ENCODE measurements at places on chromosomes 6 and 20.
A peak's percentile ranks its signal among the peaks of the same experiment; 100 is the strongest.

DNA sequence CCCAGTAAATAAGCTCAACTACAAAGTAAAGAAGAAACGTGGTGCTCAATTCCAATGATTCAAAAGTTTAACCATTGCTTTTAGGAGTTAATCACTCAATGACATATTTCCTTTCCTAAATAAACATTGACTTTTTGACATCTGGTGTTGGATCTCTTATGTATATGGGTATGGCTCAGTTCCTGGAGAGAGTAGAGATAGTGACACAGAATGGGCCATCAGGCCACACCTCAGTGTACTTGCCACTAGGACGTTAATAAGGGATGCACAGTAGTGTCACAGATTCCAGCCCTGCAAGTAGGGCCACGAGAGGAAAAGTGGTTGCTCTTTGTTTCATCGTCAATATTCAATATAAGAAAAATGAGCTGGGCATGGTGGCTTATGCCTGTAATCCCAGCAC is 48.9 kb upstream of the TXNDC5 start:
- DNase-seq, result no peak

DNA sequence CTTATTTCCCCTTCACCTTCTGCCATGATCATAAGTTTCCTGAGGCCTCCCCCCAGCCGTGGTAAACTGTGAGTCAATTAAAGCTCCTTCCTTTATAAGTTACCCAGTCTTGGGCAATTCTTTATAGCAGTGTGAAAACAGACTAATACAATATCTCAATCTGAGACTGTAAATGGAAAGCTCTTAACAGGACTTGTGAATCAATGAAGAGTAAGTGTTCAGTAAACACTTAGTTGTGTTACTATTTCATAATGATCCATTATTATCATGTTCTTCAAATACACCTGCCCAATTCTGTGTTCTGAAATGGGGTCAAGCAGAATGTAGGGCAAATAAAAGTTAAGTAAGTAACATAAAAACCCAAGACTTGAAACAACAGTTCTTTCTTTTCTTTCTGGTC is 266.2 kb downstream of the TENT5A start:
- no peak for DNase-seq

GRCh38 chr20:58447511-58448391 is 58.7 kb downstream of the VAPB start:
- peak; percentile 30 for DNase-seq

DNA sequence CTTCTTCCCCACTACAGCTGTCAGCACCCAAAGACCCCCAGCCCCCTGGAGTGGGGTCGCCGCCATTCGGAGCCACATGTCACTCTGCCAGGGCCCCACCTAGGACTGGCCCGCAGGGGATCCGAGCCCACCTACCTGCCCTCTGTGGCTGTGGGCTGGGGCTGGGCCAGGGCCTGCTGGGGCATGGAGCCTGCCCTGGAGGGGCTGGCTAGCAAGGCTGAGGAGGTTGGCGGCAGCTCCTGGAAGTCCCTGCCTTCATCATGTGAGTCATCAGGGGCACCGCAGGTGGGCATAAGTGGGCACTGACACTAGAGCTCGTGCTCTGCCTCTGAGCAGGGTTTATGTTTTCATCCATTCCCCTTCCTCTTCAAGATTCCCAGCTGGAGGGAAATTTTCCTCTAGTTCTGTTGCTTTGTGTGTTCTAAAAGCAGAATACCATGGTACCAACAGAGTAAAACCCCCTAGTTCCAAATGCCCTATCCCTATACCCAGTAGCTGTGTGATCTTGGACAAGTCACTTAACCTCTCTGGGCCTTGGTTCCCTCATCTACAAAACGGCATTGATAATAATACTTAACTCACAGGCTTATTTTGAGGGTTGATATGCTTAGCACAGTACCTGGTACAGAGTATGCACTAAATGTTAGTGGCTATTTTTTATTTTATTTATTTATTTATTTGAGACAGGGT is 8.7 kb upstream of the FANCE start:
- DNase-seq, result no peak

DNA sequence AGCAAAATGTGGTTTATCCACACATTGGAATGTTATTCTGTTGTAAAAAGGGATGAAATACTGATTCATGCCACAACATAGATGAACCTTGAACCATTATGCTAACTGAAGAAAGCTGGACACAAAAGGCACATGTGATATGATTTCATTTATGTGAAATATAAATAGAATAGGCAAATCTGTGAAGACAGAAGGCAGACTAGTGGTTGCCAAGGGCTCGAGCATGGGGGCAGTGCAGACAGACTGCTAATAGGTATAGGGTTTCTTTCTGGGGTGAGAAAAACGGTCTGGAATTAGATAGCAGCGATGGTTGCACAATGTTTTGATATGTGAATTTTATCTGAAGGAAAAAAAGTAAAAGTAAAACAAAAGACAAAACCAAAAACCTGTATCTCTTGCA is 54.6 kb upstream of the FNDC1 start:
- DNase-seq, result no peak

- DNase-seq, result no peak
Observed at GRCh38 chr6:20202699-20203302, 9.5 kb downstream of the MBOAT1 start.

GRCh38 chr6:27757307-27757706 is 154.9 kb downstream of the OR2B2 start:
- DNase-seq, result peak; percentile 31

GRCh38 chr20:4548552-4548951 is 173.2 kb upstream of the PRND start:
- DNase-seq, result no peak
